Suppressor macrophage treated with lipopolysaccharide for 1 hour (primary cell): ENCODE measurements at places on chromosomes 3 and 15.

DNA sequence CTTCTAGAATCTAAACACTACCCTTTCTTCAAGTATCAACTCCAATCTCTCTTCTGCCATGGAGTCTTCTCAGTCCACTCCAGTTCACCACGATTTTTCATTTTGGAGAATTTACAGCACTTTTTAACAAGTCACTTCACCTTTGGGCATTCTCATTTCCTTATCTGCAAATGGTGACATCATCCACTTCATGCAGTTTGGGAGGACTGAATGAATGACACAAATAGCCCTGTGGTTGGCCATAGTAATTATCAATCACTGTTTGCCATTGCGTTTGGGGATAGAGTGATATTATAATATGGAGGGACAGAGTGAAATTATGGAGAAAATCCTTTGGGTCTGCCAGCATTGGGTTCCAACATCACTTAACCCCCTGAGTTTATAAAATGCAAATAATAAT, 38.0 kb upstream of the TM4SF1 start:
- no peak for DNase-seq

DNA sequence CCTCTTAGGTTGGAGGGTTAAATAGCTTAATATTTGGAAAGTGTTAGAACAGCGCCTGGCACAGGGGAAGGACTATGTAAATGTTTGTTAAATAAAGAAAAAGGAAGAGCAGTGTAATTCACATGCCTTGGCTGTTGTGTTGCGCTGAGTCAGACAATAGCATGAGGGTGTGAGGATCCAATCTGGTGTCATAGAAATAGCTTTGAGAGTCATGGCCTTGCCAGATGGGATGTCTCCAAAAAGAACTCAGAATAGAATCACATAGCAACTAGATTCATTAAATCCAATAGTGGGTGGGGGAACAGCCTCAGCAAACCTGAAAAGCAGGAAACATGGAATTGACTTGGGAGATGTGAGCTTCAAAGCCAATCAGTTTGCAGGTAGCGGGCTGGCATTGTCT, 3.9 kb upstream of the RBSN start:
- DNase-seq = peak; percentile 45

GRCh38 chr3:130661140-130661891, 85.3 kb downstream of the PIK3R4 start:
- DNase-seq = no peak

GRCh38 chr3:144650380-144650779, 678.8 kb downstream of the DIPK2A start:
- no peak for DNase-seq

- no peak for DNase-seq
These were observed 1.5 kb upstream of the ARHGAP31 start for GRCh38 chr3:119292666-119293065.

DNA sequence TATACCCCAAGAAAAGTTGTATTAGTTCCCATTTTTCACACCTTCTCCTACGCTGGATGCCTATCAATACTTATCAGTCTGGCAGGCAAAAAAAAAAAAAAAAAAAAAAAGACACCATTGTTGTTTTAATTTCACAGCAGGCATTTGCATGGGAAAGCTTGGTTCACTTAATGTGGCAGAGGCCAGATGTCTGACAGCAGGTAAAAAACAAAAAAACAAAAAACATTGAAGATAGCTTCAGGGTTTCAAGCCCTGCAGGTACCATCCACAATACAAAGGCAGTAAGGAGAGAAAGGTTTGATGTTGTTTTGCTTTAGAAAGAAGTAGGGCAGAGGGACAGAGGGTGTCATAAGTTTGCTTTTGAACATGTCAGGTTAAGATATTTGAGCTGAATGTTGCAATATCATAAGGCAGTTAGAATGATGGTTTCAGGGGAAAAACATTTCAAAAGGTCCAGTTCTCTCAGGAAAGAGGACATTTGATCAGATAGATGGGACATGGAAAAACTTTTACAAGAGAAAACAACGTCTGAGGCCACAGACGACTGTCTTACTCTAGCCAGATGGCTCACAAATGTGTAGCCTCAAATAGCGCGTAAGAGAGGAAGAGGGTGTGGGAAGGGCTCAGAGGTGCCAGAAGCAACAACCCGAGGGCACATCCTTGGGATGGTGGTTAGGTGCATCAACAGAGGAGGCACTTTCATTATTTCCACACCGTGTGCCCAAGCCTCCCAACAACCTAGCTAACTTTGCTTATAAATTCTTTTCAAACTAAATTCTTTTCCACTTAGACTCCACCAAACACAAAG, 25.7 kb downstream of the PCOLCE2 start:
- no peak for DNase-seq

DNA sequence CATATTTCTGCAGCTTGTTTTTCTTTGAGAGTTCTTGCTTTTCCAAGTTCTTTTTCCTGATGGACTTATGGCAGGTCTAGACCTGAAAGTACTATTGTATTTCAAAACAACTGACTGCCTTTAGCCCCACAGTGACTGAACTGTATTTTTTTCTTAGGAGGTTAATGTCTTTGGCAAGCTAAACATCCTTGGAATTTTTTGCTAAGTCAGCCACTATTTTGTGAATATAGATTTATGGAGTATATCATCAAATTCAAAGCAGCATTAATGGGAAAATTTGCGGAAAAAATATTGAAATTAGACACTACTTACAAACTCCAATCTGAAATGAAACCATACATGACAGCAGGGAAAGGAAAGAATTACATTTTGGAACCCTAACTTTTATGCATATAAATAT, 8.6 kb downstream of the PIK3CA start:
- DNase-seq = no peak

- no peak for DNase-seq
These were observed 32.8 kb downstream of the LOXL1 start for GRCh38 chr15:73959012-73959581.
